NCI-H1092 (cell line): ENCODE measurements at places on chromosomes 11 and 22.

- DNase-seq, result no peak
Observed at GRCh38 chr11:100625041-100625440, 62.0 kb upstream of the ARHGAP42 start.

- DNase-seq, result peak; percentile 73
Observed at GRCh38 chr11:134045799-134046635, 22.9 kb upstream of the JAM3 start.

GRCh38 chr11:107740271-107740670, 28.4 kb upstream of the SLN start:
- DNase-seq, result no peak

GRCh38 chr22:49488943-49489342, 338.7 kb downstream of the BRD1 start:
- no peak for DNase-seq
